ENCODE measurements at places on chromosomes 16 and 17.

GRCh38 chr16:71826533-71827017 is 17.9 kb upstream of the AP1G1 start:
- DNase-seq = no peak

GRCh38 chr17:21268596-21269188 is 15.5 kb upstream of the NATD1 start:
- no peak for DNase-seq

DNA sequence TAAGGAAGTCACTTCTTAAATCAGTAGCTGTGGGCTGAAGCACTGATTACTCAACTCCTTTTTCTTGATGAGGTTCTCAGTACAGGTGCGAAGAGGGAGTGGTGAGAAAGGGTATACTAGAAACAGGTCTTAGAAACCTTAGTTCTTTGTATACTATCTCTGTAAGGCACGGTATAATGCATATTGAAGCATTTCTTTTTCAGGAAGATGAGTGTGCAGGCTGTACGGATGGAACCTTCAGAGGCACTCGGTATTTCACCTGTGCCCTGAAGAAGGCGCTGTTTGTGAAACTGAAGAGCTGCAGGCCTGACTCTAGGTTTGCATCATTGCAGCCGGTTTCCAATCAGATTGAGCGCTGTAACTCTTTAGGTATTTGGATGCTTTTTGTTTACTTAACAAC is 39.2 kb downstream of the CYLD start:
- DNase-seq = no peak

DNA sequence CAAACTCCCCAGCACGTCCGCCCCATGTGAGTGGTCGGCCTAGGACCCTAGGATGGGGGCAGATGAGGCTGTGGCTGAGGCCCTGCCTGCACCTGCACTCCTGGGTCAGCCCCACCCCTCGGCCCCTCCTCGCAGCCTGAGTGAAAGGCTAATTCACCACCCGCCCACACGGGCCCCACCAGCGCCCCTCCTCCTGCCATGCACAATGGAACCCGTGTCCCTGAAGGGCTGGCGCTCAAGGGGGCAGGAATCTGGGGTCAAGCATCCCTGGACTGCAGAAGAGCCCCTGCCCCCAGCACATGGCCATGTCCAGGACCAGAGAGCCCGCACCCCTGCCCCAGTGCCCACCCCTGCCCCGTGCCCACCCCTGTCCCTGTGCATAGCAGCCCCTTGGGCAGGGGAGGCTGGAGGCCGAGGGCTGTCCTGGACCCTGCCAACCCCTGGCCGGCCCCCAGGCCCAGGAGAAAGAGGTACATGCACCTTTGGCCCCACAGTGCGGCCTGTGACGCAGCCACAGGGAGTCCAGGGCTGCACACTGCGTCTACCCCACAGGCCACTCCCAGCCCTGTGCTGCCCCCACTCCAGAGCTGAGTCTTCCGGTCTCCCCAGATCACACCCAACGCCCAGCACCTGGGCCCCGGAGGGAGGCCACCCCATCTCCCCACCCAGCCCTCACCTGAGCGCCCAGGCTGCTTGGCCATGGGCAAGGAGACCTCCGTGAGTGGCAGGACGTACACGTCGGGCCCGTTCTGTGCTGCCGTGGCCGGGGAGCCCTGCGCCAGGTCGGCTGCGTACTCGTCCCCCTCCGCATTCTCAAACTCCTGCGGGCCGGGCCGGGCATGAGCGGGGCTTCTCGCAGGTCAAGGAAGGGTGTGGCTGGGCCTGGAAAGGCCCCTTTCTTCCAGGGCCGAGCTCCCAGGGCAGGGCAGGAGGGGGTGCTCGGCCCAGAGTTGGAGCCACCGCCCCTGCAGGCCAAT is 34.6 kb upstream of the PVALEF start:
- DNase-seq = no peak

- no peak for DNase-seq
Observed at GRCh38 chr17:51587516-51587915, 327.2 kb downstream of the UTP18 start.

DNA sequence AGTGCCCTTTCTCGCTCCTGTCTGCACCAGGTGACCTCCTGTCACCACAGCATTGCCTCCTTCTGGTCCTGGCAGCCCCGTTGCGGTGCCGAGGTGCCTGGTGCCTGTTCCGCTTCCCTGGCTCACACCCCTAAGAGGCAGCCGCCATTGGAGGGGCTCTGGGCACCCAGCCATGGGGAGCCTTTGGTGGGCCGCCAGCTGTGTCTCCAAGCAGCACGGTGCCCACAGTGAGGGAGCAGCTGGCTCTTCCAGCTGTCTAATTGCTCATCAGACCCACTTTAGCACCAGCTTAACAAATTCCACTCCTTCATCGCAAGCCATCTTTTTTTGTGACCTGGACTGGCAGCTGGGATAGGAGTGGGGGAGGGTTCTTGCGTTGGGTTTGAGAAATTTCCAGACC is 276.1 kb downstream of the SNX29 start:
- DNase-seq = no peak

DNA sequence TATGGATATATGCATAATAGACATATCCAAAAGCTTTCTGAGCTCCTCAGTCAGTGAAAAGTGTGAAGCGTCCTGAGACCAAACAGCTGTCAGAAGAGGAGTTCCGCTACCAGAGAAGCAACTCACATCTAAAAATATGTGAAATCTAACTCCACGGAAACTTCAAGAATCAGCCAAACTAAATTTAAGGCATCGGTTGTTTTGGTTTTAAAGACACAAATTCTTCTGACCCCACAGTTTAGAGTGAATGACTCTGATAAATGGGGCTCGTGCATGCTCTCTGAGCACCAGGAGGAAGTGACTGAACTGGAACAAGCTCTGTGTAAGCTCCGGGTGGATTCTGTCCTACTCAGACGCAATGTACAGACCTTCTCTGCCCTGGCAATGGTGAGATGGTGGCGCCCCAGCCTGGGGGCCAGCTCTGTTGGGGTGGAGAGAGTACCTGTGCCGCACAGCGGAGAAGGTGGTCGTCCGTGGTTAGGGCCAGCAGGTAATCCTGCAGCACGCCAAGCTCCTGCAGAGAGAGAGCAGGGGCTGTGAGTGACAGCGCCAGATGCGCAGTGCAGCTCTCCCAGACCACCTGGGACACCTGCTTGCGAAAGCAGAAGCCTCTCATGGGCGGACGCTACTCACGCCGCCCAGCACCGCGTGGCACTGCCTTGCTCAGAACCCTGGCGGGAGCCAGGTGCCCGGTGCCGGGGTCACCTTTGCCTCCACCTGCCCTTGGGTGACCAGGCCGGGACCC is 44.4 kb upstream of the ATP2A3 start:
- DNase-seq = no peak

- DNase-seq = no peak
Observed at GRCh38 chr17:44593156-44593555, 35.9 kb downstream of the FZD2 start.

DNA sequence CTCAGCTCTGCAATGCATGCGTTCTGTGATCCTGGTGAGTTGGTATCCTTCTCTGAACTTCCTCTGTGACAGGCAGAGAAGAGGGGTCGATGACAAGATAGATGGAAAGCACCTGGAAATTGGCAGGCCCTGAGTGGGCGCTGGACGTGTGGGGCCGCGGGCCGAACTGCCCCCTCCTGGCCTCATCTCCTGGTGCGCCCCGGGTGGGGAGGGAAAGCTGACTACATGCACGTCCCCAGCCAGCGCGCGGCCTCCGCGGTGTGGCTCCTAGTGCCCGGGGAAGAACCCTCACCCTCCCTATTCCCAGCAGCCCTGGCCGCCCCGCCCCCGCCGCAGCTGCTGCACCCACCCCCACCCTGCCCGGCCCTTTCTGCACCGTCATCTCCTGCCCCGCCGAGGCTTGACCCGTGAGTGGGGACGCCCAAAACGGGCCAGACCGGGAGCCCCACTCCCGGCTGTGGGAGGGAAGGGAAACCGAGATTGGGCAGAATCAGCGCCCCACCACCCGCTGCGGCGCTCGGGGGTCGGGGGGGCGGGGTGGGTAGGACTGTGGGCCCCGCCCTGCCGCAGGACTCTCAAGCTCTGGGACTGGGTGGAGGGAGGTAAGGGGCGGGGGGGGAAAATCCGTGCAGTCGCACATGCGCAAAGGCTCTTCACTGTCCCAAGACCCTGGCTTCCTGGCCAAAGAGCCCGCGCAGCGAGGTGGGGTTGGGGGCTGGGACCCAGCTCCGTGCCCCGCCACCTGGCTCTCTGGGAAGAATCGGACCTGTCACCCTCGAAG is at the start of gene NOL3:
TSS of gene NOL3 (plus strand) at position 371 of the 781 bp plus-strand sequence.
- DNase-seq = no peak

DNA sequence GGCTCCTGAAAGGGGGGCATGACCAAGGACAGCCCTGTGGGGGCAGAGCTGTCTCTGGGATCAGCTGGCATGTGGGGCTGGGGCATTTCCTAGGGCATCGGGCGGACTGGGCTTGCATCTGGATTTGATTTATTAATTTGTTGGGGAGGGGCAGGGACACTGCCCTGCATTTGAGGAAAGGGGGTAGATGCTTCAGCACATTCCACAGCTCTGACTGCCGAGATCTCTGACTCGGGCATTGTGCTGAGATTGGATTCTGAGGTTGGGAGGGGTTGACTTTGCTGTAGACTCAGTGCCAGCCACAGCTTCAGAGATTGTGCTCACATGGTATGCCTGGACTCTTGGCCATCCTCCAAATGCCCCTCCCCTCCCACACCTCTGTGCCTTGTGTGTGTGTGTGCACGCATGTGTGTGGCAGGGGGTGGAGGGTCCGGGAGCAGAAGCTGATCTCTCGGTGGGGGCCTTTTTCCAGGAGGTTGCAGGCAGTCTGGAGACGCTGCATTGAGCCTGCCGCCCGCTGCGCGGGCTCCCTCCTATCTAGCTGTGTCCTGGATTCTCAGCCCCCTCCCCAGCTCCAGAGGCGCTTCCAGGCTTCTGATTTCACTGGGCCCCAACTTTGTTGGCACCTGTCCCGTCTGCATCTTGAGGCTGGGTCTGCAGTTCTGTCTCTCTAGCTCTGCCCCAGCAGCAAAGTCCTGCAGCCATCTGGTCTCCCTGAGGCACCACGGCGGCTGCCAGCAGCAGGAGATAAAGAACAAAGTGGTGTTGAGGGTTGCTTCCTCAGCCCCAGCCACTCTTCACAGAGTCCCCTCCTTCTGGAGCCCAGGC is 14.9 kb downstream of the IGFBP4 start:
- no peak for DNase-seq

DNA sequence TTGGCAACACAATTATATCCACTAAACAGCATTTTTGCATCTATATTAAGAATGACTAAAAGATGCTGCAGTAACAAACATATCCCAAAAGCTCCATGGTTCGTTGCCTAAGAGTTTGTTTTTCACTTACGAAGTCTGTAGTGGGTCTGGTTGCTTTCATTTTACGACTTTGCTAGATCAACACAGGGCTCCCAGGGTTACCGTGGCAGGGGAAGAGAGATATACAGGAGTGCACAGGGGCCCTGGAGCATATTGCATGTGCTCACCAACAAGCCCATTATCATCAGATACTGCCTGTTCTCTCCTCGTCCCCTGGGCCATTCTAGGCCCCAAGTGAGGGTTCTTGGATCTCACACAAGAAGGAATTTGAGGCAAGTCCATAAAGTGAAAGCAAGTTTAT is 3.1 kb upstream of the MMP2 start:
- DNase-seq = no peak

DNA sequence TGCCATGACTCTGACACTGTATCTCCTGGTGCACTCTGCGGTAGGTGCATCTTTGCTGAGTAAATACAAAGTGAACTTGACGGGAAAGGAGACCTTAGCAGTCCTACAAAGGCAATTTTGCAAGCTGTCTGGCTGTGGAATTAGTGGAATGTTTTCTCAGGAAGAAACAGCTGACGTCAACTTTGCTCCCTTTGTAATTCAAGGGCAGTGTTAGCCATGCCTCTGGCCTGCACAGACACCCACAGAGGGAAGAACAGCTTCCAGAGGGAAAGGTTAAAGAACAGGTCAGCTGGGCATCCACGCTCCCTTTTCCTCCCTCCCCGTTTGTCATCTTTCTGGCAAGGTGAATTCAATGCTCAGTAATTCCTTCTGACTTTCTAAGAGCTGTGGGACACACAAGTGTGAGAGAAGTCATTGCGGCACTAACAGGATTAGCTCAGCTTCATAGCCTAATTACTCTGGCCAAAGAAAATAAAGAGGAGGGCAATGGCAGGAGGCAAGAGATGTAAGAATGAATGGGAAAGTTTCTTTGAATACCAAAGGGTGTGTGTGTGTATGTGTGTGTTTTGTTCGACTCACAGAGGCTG is 476.9 kb upstream of the GOT2 start:
- DNase-seq = no peak

GRCh38 chr16:85320677-85321385 is 208.6 kb upstream of the CIBAR2 start:
- no peak for DNase-seq

GRCh38 chr16:88569614-88569984 is 604 bp upstream of the ZC3H18 start:
- peak; percentile 13 for DNase-seq

DNA sequence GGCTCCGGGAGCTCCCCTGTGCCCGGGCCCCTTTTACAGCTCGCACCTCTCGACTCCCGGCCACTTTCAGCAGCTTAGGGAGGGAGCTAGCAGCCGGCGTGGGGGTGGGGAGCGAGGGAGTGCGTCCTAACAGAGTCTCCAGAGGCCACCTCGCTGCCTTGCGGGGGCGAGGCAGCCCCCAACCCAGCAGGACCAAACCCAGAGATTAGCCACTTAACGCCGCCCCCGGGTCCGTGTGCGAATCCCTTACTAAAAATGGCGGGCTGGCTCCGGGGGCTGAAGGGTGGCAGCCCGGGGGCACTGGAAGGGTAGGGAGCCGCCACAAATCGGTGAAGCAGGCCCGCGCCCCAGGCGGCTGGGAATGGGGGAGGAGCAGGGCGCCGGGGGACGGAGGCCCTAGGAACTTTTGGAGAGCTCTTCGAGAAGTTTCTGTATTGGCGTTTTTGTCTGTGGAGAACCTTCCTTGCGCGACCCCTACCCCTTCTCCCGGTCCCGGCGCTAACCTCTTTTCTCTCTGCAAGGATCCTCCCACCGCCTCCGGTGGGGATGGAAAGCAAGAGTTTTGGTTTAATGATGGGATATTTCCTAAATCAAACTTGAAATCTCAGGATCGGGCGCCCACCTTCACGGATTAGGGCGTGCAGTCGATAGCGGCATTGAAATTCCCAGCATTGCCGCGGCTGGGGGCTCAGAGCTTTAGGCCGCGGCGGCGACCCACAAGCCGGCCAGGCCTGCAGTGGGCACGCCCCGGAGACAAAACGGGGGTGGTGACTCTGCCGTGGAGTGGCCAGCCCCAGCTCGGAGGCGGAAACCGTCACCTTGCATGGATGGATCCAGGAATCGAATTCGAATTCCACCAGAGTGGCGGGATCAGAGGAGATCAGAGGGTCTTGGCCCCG is 793 bp upstream of the IRX3 start:
- no peak for DNase-seq
